ENCODE measurements at places on chromosomes 13 and 19. TPM values are rescaled to one million over a fixed set of nuclear protein-coding genes. Genes with fewer than 3 reads are reported as not detected.

- DNase-seq, result no peak
Observed at GRCh38 chr13:98915563-98915962, 62.3 kb downstream of the DOCK9 start.

DNA sequence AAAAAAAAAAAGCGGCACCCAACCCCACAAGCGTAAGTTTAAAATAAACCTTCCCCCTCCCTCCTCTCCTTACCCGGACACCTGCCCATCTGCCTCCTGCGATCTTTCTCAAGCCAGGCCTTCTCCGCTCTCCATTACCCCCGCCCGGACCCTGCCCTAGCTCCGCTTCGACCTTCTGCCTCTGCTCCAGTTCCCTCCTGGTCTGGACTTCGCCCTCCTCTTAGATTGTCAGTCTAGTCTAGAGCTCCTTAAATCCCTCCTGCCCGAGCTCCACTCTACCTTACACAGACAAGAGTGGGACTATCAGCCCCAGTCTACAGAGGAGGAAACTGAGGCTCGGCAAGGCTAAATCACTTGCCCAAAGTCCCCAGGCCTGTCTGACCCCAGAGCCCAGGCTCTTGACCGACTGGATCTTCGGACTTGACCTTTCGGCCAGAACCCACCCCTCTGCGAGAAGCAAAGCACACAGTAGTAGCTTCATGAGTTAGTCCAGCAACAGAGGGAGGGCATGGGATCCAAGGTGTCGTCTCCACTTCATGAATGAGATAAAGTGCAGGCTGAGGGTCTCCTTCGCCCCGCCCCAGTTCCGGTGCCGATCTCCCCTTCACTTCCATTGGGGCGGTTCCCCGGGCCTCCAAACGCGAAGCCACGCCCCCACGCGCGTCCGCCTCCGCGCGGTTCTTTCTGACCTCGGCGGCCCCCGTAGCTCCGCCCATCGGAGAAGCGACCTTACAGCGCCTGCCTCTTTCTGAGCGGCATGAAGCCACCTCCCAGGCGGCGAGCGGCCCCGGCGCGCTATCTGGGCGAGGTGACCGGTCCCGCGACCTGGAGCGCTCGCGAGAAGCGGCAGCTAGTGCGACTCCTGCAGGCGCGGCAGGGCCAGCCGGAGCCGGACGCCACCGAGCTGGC is at the start of gene SNAPC2:
Gene SNAPC2 (plus strand): TSS at position 729 of the 909 bp plus-strand sequence. CDS start 29 bp downstream, at position 758.
- DNase-seq, result peak; percentile 93

DNA sequence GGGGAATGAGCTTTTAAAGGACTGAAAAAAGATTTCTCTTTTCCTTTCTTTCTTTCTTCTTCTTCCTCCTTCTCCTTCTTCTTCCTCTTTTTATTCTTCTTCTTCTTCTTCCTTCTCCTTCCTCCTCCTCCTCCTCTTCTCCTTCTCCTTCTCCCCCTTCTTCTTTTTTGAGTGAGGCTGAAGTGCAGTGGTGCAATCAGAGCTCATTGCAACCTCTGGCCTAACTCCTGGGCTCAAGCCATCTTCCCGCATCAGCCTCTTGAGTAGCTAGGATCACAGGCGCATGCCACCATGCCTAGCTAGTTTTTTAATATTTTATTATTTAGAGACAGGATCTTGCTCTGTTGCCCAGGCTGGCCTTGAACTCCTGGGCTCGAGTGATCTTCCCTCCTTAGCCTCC is 120.9 kb upstream of the KL start:
- DNase-seq, result no peak

- peak; percentile 63 for DNase-seq
Observed at GRCh38 chr19:10424011-10424637, 3.8 kb downstream of the PDE4A start.

RB1 gene
- total RNA-seq, result 23.3 TPM

TNNI3 gene
- total RNA-seq, result not detected

KCNJ14 gene
- 1.3 TPM for total RNA-seq
